ENCODE measurements at places on chromosomes 1 and 21. TPM values are rescaled to one million over a fixed set of nuclear protein-coding genes. Genes with fewer than 3 reads are reported as not detected.

GRCh38 chr1:210321552-210321951, 7.2 kb upstream of the HHAT start:
- H3K27me3 ChIP-seq: no peaks in the 10 kb centered on the region
- no peak for DNase-seq
- H3K27ac ChIP-seq: no peak overlapping the region
- no peaks in the 10 kb centered on the region for H3K36me3 ChIP-seq

GRCh38 chr1:77438236-77438913, 156.6 kb downstream of the AK5 start:
- no peak overlapping the region for H3K4me3 ChIP-seq
- DNase-seq: no peak
- H3K27me3 ChIP-seq: no peaks in the 10 kb centered on the region
- H3K36me3 ChIP-seq: no peaks in the 10 kb centered on the region
- no peaks in the 10 kb centered on the region for H3K4me1 ChIP-seq

DNA sequence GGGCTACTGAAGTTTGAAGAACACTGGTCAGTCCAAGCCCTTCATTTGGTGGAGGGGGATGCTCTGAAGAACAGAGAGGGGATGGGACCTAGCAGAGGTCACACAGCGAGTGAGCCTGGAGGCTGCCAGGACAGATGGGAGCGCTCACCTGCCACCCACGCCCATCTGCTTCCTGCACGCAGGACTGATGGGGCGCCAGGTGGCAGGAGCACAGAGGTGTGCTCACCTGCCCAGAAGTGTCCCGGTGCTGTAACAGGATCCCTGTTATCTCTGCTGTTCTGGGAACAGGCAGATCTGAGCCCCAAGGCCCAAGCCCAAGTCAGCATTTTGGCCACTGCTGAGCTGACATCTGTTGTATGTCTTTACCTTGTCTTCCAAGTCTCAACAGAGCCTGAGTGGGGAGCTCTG, 40.5 kb downstream of the EPHB2 start:
- H3K27me3 ChIP-seq: no peaks in the 10 kb centered on the region
- H3K4me1 ChIP-seq: no peaks in the 10 kb centered on the region
- no peak overlapping the region for H3K27ac ChIP-seq
- DNase-seq: no peak

DNA sequence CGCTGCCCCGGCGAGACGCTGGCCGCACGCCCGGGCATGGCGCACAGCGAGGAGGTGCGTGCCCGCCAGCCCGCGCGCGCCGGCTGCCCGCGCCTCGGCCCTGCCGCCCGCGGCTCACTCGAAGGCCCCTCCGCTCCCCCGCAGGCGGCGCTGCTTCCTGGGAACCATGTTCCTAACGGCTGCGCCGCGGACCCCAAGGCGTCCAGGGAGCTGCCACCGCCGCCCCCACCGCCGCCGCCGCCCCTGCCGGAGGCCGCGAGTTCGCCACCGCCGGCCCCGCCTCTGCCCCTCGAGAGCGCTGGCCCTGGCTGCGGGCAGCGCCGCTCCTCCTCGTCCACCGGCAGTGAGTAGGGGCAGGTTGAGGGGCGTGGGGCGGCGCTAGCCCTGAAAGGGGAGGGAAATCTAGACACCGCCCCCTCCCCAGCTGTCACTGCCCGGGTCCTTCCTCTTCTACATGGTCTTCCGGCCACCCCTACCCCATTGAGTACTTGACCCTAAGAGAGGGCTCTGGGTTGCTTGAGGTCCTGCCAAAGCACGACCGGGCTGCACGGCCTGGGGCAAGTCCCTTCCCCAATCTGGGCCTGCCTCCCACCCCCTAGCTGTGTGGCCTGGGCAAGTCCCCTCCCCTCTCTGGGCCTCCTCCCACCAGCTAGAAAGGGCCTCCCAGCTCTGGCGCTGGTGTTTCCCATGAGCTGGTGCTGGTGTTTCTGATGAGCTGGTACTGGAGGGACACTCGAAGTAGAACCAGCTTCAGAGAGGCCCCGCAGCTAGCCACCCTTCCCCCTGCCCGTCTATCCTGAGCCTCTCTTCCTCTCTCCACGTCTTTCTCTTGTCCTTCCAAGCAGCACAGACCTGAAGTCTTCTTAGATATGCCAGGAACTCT, 17.0 kb downstream of the TNFRSF25 start:
- peaks cover 13% of the 10 kb centered on the region for H3K4me1 ChIP-seq
- no peak for DNase-seq
- no peaks in the 10 kb centered on the region for H3K27me3 ChIP-seq
- H3K4me3 ChIP-seq: no peak overlapping the region

DNA sequence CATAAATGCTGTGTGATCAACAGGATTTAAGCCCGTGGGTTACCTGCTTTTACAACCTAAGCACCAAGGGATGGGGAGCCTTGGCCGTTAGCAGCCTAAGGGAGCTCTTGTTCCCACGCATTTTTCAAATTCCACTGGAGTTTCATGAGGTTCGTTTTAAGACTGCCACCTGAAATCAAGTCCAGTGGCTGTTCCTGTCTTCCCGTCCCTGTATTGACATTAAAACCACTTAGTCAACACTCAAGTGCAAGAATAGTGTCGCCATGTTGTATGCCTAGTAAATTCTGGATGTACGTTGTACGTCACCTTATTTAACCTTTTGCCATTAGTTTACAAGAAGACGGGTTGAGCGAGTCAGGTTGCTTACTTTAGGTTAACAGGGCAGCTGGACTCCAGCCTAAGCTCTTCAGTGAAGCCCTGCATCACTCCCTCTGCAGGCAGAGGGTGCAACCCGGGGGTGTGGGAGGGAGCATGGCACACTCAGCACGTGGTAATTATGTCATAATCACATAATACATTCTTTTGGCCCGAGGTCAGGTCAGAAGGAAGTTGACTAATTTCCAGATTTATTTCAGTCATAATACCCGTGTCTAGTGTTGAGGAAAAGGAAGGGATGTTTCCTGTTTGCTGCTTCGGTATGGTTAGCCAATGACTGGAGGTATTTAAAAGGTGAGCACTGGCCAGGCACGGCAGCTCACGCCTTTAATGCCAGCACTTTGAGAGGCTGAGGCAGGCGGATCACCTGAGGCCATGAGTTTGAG, 42.5 kb downstream of the CNST start:
- no peaks in the 10 kb centered on the region for H3K36me3 ChIP-seq
- no peaks in the 10 kb centered on the region for H3K27me3 ChIP-seq
- H3K27ac ChIP-seq: peak overlapping the region; percentile 70
- no peak overlapping the region for H3K4me3 ChIP-seq

DNA sequence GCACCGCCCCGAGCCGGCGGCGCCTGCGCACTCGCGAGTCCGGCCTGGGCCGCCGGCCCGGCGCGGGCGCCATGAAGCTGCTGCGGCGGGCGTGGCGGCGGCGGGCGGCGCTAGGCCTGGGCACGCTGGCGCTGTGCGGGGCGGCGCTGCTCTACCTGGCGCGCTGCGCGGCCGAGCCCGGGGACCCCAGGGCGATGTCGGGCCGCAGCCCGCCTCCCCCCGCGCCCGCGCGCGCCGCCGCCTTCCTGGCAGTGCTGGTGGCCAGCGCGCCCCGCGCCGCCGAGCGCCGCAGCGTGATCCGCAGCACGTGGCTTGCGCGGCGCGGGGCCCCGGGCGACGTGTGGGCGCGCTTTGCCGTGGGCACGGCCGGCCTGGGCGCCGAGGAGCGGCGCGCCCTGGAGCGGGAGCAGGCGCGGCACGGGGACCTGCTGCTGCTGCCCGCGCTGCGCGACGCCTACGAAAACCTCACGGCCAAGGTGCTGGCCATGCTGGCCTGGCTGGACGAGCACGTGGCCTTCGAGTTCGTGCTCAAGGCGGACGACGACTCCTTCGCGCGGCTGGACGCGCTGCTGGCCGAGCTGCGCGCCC, at the start of gene B3GALT6:
B3GALT6 (plus strand) TSS at position 30 of the 588 bp plus-strand sequence; CDS start at position 72, 42 bp downstream.
- H3K4me3 ChIP-seq: peak within 1 kb of the TSS; percentile 67
- H3K27me3 ChIP-seq: no peaks in the 10 kb centered on the region
- H3K4me1 ChIP-seq: no peaks in the 10 kb centered on the region
- peak within 1 kb of the TSS; percentile 70 for H3K27ac ChIP-seq

DNA sequence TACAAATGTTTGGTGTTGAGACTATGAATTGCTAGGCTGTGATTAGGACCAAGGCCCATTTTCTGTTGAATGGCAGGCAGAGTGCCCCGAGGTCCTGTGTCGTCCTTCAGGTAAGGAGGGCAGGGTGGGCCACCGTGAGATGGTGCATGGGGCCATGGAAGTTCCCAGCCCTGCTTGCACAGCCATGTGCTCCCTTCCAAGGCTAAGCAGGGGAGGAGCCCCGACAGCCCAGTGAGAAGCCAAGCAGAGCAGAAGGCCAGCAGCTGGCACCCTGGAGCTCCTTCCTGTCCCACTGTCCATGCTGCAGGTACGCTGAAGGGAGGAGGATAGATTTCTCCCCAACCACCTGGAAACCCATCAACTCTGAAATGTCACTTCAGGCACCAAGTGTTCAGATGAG, 8.2 kb upstream of the NUAK2 start:
- no peaks in the 10 kb centered on the region for H3K4me1 ChIP-seq
- H3K4me3 ChIP-seq: no peak overlapping the region
- no peak for DNase-seq
- H3K36me3 ChIP-seq: no peaks in the 10 kb centered on the region
- no peak overlapping the region for H3K27ac ChIP-seq
- no peaks in the 10 kb centered on the region for H3K27me3 ChIP-seq

DNA sequence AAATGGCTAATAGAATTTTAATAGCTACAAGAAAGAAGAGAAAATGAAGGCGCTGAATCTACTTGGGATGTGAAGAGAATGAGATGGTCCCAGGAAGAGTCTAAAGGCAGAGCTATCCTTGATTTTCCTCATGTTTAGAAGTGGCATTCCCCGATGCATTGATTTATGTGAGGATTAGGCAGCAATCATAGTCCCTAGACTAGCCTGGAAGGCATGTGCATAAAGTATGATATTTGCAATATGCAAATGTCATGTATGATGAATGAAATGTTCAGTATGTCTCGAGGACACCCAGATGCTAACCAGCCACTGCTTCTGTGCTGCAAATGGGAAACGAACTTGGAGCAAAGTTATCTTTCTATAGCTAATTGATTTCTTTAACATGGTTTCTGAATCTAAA, 641.5 kb upstream of the PLXNA2 start:
- no peak overlapping the region for H3K4me3 ChIP-seq
- no peak for DNase-seq
- H3K27me3 ChIP-seq: no peaks in the 10 kb centered on the region

GRCh38 chr21:14533499-14534428, 12.4 kb downstream of the SAMSN1 start:
- no peak overlapping the region for H3K4me3 ChIP-seq
- H3K27me3 ChIP-seq: no peaks in the 10 kb centered on the region
- H3K27ac ChIP-seq: no peak overlapping the region
- H3K4me1 ChIP-seq: no peaks in the 10 kb centered on the region
- no peak for DNase-seq

GRCh38 chr1:222109836-222110235, 367.9 kb upstream of the DUSP10 start:
- H3K27me3 ChIP-seq: no peaks in the 10 kb centered on the region
- H3K4me1 ChIP-seq: no peaks in the 10 kb centered on the region
- no peaks in the 10 kb centered on the region for H3K36me3 ChIP-seq
- no peak for DNase-seq

DNA sequence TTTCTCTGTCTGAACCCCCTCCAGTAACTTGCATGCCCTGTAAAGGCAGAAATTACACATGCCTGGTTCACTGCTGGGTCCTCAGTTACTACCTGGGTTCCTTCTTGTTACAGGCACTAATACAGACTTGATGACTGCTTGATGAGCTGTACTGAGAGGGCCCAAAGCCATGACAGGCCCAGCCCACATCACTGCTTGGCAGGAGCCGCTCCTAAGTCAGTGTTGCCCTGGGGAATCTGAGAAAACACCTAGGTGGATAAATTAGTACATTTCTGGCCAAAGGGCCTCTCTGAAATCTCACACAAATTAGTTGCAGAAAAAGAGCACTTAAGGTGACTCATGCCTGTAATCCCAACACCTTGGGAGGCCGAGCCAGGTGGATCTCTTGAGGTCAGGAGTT, 37.8 kb upstream of the IRF2BP2 start:
- no peak for DNase-seq
- H3K36me3 ChIP-seq: no peaks in the 10 kb centered on the region
- H3K4me1 ChIP-seq: no peaks in the 10 kb centered on the region
- no peak overlapping the region for H3K4me3 ChIP-seq
- H3K27me3 ChIP-seq: no peaks in the 10 kb centered on the region

- H3K27me3 ChIP-seq: no peaks in the 10 kb centered on the region
- peak overlapping the region; percentile 89 for H3K4me3 ChIP-seq
- no peaks in the 10 kb centered on the region for H3K36me3 ChIP-seq
- no peak for DNase-seq
- H3K4me1 ChIP-seq: peaks cover 5% of the 10 kb centered on the region
These were observed 427 bp downstream of the AKR7A2 start for GRCh38 chr1:19311503-19311930.

DNA sequence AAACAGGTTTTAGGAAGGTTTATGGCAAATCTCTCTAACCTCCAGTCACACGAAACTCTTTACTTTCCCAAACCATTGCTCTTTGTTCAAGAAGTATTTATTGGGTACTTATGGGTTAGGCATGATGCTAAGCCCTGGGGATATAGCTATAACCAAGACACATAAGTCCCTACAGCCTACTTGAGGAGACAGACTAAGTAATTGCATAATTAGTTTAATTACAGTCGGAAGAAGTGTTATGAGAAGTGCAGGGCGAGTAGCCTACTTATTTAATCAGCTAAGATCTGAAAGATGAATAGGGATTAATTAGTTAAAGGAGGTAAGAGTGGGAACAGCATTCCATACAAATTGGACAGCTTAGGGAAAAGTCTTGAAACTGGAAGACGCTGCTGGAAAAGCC, 13.2 kb upstream of the NASP start:
- H3K4me1 ChIP-seq: no peaks in the 10 kb centered on the region
- no peak for DNase-seq
- H3K27me3 ChIP-seq: no peaks in the 10 kb centered on the region
- H3K4me3 ChIP-seq: no peak overlapping the region

DNA sequence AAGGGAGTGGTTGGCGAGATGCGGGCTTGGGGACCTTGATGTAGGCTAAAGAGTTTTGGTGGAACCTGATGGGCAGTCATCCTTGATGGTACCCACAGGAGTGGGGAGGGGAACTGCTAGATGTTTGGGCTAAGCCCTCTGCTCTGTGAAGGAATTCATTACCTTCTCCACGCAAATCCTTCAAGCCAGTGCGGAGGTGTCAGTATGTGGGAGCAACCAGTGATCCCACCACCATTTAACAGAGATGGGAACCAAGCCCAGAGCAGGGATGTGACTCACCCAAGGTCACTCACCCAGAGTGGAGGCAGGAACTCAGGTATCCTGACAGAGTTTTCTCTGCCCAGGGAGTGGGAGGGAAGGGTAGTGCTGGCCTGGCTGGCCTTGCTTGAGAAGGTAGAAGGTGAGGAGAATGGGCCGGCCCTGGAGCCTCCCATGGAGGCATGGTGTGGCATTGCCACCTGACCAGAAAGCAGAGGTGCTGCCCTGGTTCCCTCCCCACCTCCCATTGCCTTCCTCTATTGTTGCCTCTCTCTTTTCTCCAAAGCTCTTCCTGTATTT, 51.2 kb upstream of the STUM start:
- H3K4me1 ChIP-seq: no peaks in the 10 kb centered on the region
- H3K36me3 ChIP-seq: no peaks in the 10 kb centered on the region
- H3K27me3 ChIP-seq: no peaks in the 10 kb centered on the region
- no peak overlapping the region for H3K27ac ChIP-seq
- no peak overlapping the region for H3K4me3 ChIP-seq

The TMCO4 gene
- total RNA-seq: 41.2 TPM

The HENMT1 gene
- total RNA-seq: 11.3 TPM
